ENCODE measurements at places on chromosomes 13 and 19.

GRCh38 chr13:49936075-49936967, at the start of gene SPRYD7:
SPRYD7 (minus strand) TSS chr13:49936340; CDS start chr13:49936235, 105 bp downstream.
- peak; percentile 81 for DNase-seq

DNA sequence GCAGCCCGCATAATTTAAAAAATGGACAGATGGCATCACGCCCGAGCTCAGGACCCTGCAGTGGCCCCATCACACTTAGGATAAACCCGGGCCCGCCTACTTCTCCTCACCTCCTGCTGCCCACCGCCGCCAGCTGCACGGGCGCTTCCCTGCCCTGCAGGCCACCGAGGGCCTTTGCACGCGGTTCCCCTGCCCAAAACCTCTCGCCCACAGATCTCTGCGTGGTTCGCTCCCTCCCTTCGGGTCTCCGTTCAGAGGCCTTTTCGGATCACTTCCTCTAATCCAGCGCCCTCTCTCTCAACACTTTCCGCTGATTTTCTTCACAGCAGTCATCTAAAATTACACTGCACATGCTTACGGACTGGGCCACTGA, 1.8 kb downstream of the SHISA7 start:
- no peak for DNase-seq

GRCh38 chr19:2540646-2541454, 64.9 kb downstream of the GADD45B start:
- DNase-seq, result no peak

DNA sequence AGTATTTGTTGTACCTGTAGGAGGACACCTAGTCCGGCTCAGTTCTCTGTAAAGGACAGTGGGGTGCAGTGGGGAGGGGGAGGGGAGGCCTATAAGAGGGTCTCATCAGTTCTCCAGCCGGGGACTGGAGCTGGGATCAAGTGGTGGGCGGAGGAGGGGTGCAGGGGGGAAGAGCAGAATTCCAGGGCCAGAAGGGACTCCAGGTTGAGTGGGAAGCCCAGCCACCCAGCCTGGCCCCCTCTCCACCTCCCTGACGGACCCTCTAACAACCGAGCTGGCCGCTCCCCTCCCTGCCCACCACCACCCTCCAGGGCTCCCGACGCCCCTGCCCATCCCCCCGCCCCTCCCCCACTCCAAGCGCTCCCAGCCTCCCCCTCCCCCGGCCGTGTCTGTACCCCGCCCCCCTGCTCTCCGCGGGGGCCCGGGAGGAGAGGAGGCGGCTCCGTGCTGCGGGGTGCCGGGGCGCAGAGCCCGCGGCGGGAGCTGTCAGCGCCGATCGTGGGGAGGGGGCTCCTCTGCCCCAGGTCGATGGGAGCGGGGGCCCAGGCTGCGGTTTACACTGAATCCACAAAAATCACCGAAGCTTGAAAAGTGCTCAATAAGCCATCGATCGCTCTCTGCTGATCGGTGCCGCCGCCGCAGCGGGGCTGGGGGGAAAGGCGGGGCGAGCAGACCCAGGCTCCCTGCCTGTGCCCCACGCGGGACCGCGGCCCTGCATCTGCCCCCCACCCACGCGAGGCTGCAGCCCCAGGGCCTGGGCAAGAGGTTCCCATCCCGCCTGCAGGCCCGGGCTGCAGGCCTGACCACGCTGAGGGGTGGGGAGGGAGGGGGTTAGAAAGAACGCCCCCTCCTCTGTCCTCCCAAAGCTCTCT, 34.6 kb upstream of the ONECUT3 start:
- DNase-seq, result no peak

Measured in activated CD4-positive, CD25-positive, alpha-beta regulatory T cell treated with anti-CD3 and anti-CD28 coated beads, Interleukin-2, amount 50 U/mL, for 16 hours (primary cell).